ENCODE measurements at places on chromosomes 6 and 20.

GRCh38 chr6:22884456-22884855 lies 315.1 kb downstream of the HDGFL1 start:
- DNase-seq, result no peak

- no peak for DNase-seq
Observed at GRCh38 chr6:107536180-107536961, 46.5 kb downstream of the SOBP start.

DNA sequence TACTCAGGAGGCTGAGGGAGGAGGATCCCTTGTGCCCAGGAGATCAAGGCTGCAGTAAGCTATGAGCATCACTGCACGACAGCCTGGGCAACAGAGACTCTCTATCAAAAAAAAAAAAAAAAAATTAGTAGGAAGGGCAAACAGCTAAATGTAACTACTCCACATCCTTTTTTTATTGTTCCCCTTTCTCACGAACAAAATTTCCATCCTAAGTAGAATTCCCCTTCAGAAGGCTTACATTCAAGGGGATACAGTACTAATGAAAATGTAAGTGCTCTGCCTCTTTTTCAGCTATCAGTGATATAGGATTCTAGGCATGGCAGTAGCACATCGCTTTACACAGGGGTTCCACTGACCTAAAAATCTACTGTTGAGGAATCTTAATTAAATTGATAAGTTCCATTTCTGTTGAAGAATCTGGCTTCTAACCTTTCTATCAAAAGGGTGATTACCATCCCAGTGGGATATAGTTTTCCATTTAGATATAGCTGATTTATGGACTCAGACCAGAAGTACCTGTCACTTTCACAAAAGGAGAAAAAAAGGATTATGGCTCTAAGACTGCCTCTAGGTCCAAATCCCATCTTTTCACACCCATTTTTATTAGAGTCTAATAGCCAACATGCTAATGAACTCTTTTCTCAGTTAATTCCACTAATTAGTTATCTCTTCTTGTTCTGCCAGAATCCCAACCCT lies 2.6 kb downstream of the B4GALT5 start:
- DNase-seq, result no peak

GRCh38 chr20:10170261-10170660 lies 48.4 kb upstream of the SNAP25 start:
- DNase-seq, result no peak

GRCh38 chr6:84976526-84977362 lies 212.3 kb upstream of the TBX18 start:
- DNase-seq, result no peak

Measured in NCI-H2081 (cell line).